Bronchial epithelial cell (primary cell): ENCODE measurements at places on chromosomes 13 and 19.

DNA sequence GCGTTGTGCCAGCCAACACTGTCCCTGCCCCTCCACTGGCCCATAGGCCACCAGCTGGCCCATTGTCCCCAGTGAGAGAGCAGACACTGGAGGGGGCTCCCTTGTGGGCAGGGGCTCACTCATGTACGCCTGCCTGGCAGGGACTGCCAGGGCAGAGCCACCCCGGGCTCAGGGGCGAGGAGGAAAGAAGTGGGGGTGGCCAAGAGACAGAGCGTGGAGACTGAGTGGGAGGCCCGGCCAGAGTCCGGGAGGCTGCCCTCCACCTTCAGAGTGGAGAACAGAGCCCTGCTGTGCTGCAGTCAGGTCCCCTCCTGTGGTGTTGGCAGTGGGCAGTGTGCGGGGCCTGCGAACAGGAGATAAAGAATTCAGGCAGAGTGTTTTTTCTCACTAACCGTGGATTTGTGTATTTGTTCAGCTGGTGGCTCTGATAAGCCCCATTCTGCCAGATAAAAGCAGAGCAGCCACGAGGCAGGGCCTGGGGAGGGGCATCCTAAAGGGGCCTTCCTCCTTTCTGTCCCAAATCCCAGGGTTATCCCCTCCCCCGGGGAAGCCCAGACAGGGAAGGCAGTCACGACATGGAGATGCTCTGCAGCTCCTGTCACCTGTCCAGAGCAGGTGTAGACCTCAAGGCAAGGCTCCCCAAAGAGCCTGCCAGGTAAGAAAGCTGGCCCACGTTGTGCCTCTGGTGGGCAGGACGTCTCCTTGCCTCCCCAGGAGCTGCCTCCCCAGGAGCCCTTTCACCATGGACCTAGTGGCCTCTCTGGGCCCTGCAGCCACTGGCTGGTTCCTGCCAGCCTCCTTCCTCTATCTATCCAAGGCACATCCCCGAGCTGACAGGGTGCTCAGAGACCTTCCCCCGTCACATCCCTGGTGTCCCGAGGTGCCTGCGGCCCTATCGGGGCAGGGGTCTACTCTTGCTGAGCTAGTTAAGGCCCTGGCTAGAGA, 33.0 kb downstream of the LYL1 start:
- no peak for DNase-seq

DNA sequence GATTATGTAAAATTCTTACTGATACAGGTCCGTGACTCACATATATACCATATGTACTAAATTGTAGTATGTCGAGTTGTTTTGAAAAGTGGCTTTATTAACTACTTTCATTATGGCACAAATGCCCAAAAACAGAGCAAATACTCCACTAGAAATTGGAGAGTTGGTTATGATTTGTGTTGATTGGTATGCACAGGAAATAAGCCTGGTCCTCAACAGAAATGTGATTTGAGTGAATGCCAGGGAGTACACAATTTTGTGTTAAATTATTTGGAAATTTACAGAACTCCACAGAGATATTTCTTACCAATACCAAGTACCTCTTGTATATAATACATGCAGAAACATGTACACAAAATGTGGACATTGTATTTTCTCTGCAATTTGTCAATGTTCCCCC, 676.7 kb downstream of the PCDH9 start:
- DNase-seq = no peak

- DNase-seq = no peak
These were observed at the start of gene CERS1 for GRCh38 chr19:18895824-18896341. Gene CERS1, minus strand, starts transcription at chr19:18896158. Its CDS starts 86 bp downstream, at chr19:18896072.

GRCh38 chr13:113297370-113298042, 467 bp downstream of the LAMP1 start:
- peak; percentile 26 for DNase-seq

GRCh38 chr19:33098055-33098534, 17.1 kb downstream of the GPATCH1 start:
- peak; percentile 88 for DNase-seq

DNA sequence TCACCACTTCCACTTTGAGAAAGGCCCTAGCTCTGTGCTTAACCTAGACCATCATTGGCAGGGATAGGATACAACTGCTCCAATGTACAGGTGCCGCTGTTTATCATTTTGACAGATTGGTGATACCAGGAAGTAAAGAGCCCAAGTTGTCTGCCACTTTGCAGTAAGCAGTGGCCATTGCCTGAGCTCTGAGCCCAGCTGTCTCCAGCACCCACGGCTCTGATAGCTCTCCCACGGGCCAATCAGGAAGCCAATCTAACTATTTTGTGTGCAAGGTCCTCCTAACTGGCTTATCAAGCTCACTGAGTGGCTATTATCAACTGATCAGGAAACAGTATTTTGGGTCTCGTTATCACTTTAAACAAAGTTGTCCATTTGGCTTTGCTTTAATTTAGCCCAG, 181.1 kb downstream of the DCT start:
- DNase-seq = no peak

GRCh38 chr13:38688674-38689073, 1.8 kb downstream of the FREM2 start:
- DNase-seq = no peak

- no peak for DNase-seq
These were observed 1.1 kb downstream of the CD79A start for GRCh38 chr19:41877916-41878905.

GRCh38 chr19:42352301-42353259, 27.1 kb downstream of the MEGF8 start:
- DNase-seq = no peak

DNA sequence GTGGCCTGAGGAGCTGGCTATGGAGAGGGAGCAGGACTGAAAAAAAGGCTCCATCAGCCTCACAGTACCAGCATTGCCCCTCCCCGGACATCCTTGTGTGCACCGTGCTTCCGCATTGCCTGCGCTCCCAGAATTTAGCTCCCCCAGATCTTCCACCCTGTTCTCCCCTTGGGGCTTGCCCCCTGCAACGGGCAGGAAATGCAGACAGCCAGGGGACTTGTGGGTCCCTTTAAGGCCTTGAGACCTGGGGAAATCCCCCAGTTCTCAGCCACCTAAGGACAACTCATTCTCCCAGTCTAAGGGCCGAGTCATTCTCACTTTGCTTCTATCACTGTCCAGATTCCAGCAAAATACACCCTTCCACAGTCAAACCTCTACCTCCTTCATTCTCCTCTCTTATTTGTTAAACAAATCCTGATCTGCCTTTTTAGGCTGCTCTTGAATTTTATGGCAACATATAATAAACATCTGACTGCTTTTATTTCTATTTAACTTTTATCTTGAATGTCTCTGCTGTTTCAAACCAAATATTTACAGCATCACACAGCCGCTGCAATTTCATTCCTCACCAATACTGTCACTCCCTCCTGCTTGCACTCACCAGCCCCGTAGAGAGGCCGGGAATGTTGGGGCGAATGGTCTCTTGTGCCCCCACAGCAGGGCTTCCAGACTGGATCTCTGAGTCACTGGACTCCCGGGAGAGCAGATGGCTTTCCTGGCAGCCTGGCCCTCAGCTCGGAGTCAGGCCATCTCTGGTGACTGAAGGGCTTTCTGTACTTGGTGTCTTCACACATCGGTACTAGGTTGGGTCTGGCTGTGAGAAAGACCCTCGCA, 221.9 kb downstream of the TSHZ3 start:
- peak; percentile 73 for DNase-seq

DNA sequence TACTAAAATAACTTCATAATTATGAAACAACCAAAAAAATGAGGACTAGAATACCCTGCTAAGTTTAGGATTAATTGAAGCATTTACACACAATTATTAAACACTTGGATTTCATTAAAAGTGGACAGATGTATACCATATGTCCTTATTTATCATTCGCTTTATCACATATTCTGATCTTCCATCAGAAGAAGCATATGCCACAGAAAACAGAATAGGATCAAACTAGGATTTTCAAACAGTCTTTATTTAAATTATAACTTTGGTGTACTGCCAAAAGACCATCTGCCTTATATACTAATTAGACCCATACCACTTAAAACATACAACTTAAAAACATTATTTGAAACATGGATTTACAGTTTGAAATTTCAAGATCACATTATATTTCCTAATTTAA, 727.1 kb upstream of the KLHL1 start:
- DNase-seq = no peak

DNA sequence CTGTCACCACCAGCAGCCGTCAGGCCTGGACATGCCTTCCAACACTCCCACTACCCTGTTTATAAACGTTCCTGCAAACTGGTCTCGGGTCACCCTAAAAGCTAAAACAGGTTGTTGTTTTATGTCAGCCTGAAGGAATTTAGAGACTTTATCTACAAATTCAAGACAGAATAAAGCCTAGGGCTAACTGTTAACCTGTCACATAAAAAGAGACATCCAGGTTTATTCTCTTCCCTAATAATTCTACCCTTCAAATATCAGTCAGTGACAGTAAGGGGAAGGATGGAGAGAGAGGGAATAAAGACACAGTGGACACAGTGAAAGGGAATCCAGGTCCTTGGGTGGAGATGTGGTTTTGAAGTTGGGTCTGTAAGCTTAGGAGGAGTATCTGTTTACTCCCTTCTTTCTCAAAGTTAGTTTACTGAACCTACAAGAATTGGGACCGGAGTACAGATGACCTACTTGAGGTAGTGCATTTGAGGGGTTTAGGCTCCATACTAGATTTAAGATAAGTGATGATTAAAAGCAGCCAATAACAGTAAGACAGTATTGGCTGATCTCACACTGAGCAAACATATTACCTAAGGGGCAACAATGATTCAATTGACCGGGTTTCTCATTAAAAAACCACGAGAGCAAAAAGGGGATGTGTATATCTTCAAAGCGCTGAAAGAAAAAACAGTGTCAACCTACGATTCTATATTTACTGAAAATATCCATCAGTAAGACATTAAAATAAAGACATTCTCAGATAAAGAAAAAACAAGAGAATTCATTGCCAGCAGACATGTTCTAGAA, 142.7 kb downstream of the USP12 start:
- DNase-seq = no peak

GRCh38 chr13:51520524-51520923, 63.7 kb upstream of the WDFY2 start:
- DNase-seq = peak; percentile 82

DNA sequence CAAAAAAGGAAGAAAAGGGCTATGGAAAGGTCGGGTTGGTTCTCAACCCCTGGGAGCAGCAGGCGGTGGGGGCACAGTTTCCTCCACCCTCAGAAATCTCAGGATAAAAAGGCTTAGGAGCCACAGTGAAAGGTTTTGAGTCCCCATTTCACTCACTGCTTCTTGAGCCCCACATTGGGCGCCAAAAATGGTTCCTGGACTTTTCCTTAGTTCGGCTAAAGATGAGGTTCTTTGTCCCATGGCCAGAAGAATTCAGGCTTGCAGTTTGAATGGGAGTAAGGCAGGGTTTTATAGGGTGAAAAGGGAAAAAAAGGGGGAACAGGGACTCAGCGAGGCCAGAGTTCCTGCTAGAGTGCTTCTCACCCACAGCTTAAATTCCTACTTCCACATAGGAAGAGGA, 179.5 kb downstream of the GGACT start:
- no peak for DNase-seq

DNA sequence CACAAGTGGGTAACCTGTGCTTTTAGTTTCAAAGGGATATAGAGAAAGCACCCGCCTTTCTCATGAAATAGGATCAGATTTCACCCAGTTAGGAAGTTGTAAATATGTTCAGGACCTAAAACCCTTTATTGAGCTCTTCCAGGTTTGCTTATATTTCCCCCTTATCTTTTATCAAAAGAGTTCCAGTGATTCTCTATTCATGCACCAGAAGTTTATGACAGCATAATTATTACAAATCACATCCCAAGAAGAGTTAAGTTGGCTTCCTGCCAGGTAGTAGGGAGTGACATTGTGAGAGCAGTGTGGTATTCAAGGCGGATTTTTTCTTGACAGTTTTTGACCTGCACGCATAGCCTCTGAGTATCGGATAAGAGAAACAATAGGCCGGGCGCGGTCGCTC, 190.3 kb downstream of the STK24 start:
- DNase-seq = peak; percentile 19

DNA sequence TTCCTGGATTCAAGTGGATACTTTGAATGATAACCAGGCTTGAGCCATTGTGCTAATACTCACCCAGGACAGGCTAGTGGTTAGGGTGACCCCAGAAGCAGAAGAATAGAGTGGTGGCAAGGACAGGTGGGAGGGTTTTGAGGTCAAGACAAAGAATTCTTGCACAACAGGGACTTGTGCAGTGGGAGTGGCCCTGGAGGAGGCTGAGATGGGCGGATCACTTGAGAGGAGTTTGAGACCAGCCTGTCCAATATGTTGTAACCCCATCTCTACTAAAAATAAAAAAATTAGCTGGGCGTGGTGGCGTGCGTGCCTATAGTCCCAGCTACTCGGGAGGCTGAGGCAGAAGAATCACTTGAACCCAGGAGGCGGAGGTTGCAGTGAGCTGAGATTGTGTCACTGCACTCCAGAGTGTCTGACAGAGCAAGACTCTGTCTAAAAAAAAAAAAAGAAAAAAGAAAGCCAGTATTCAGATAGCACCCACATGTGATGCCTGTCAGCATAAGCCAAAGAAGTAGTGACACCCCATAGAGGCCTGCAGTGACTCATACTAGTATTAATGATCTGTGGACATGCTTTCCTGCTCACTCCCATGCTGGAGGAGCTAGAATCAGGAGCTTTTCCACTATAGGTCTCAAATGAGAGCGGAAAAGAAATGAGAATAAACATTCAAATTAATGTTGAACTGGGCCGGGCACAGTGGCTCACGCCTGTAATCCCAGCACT, 78.7 kb downstream of the RNF17 start:
- peak; percentile 59 for DNase-seq

DNA sequence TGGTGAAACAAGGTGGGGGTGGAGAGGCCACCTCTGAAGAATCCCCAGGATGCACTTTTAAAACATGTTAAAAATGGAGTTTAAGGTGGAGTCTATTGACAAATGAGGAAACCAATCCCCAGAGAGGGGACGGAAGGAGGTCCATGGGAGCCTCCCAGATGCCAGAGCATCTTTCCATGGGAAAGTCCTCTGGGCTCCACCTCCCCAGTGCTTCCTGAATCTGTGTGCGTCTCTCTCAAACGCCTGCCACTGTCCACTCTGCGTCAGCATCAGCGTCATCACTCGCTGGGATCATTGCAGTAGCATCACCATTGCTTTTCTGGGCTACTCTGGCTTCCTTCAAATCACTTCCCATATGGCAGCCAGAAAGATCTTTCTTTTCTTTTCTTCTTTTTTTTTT, 6.2 kb downstream of the GPR4 start:
- DNase-seq = no peak

DNA sequence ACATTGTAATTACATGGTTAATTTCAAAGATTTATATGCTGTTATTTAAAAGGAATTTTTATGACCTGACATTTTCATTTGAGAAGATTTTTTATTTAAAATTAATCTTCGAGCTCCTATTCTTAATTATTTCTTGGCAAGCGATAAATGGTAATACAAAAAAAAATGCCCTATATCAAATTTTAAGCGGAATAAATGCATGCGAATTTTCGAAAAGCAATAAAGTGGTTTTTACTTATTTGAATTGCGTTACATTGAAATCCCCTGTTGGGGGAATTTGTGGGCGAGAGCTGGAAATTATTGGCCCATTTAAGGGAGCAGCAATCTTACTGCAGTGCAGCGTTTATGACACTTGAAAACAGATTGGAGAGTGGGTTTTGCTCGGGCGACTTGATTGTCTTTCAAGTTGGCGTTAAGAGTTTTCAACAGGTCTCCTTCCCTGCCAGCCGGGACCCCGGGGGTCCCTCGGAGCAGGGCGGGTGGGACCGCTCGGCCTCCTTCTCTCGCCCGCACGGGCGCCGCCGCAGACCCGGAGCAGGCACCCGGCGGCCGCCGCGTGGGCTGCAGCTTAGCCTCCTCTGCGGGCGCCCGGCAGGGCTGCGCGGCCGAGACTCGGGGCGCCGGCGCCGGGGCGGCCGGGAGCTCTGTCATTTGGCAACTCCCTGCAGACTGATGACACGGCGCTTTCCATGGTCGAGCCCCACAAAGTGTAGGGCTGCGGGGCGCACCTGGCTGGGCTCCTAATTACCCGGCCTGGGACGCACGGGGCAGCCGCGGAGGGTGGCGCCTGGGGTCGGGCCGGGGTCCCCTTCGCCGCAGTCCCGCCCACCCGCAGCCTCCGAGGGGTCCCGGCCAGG, 255.1 kb upstream of the SOX21 start:
- DNase-seq = no peak
